ENCODE measurements at places on chromosomes 16 and 17. TPM values are rescaled to one million over a fixed set of nuclear protein-coding genes. Genes with fewer than 3 reads are reported as not detected.

Gene CMIP
- 76.3 TPM for total RNA-seq

Gene CACNG5
- total RNA-seq = not detected

Gene TEX14
- 0.16 TPM for total RNA-seq

Gene SOX15
- total RNA-seq = 0.64 TPM

Gene PSMD11
- 115 TPM for total RNA-seq

Gene CFAP97D1
- total RNA-seq = not detected

Gene KRTAP17-1
- total RNA-seq = not detected

- H3K27ac ChIP-seq = no peak overlapping the region
- peaks cover 5% of the 10 kb centered on the region for H3K4me1 ChIP-seq
- DNase-seq = no peak
- peaks cover 50% of the 10 kb centered on the region for H3K36me3 ChIP-seq
- no peak overlapping the region for H3K4me3 ChIP-seq
Observed at GRCh38 chr17:59028328-59028727, 78.4 kb downstream of the TRIM37 start.

GRCh38 chr17:64081802-64082799 is 47.8 kb downstream of the ERN1 start:
- H3K27ac ChIP-seq = no peak overlapping the region
- H3K4me3 ChIP-seq = no peak overlapping the region
- DNase-seq = no peak
- H3K36me3 ChIP-seq = no peaks in the 10 kb centered on the region
- H3K4me1 ChIP-seq = peaks cover 6% of the 10 kb centered on the region

DNA sequence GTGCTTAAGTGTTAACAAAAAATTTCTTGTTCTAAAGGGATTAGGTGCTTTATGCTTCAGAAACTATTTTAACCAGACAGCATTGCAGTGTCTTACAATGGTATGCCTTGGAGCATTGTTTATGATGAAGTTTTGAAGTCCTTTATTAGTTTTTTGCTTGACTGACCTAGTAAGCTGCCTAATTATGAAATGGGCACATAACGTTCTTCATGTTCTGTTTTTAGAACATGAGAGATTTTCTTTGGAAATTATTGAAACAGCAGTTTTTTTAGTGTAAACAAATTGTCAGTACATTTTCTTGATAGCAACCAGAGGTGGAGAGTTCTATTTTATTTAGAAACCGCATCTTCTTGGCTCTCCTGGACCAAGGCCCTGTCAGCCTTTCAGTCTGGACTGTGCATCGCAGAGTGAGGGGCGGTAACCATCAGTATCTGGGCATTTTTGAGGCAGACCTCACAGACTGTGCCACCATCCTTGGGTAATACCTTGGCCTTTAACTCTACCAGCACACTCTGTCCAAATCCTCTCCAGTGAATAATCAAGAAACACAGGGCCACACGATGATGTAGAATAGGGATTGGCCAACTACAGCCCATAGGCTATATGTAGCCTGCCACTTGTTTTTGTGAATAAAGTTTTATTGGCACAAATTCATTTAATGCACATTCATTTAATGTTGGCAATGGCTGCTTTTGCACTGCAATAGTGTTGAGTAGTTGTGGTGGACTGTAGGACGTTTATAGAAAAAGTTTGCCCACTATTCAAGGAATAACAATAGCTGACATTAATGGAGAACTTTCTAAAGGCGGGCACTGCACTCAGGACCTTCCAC is 81.1 kb downstream of the VPS35L start:
- peaks cover 76% of the 10 kb centered on the region for H3K36me3 ChIP-seq
- DNase-seq = no peak
- no peak overlapping the region for H3K4me3 ChIP-seq
- H3K27me3 ChIP-seq = no peaks in the 10 kb centered on the region

GRCh38 chr16:56295739-56296527 is 104.6 kb downstream of the GNAO1 start:
- H3K36me3 ChIP-seq = no peaks in the 10 kb centered on the region
- DNase-seq = no peak
- H3K4me3 ChIP-seq = no peak overlapping the region
- no peak overlapping the region for H3K27ac ChIP-seq
- peaks cover 9% of the 10 kb centered on the region for H3K27me3 ChIP-seq
- peaks cover 6% of the 10 kb centered on the region for H3K4me1 ChIP-seq

GRCh38 chr16:87628940-87629339 is 26.6 kb downstream of the JPH3 start:
- peaks cover 3% of the 10 kb centered on the region for H3K4me1 ChIP-seq
- no peaks in the 10 kb centered on the region for H3K36me3 ChIP-seq
- H3K4me3 ChIP-seq = no peak overlapping the region
- H3K27ac ChIP-seq = no peak overlapping the region
- peaks cover 27% of the 10 kb centered on the region for H3K27me3 ChIP-seq

DNA sequence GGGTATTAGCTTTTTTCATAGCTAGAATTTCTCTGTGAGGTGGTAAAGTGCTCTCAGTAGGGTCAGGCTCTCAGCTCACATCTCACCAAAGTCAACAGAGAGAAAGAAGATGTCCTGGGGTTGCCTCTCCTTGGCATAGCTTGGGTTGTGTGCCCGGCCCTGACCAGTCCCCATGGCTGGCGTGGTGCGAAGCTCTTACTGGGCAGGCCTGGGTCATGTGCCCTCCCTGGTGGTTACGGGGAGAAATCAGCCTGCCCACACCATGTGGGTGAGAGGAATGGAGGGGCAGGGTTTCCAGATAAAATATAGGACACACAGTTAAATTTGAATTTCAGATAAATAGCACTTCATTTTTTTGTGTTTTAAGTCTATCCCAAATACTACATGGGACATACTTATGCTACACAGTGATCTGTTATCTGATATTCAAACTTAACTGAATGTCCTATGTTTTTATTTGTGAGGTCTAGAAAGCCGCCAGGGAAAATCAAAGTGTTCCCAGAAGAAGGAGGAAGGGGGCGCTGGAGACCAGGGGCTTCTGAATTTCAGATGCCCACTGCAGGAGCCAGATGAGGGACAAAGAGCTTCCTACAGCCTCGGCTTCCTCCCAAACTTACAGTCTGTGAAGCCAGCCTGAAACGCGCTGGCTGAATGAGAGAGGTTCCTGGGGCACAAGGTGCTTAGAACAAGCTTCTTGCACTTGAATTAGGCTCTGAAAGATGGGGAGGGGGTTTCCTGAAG is 45.4 kb downstream of the NKD1 start:
- H3K36me3 ChIP-seq = no peaks in the 10 kb centered on the region
- H3K27me3 ChIP-seq = no peaks in the 10 kb centered on the region
- H3K4me1 ChIP-seq = peaks cover 17% of the 10 kb centered on the region

DNA sequence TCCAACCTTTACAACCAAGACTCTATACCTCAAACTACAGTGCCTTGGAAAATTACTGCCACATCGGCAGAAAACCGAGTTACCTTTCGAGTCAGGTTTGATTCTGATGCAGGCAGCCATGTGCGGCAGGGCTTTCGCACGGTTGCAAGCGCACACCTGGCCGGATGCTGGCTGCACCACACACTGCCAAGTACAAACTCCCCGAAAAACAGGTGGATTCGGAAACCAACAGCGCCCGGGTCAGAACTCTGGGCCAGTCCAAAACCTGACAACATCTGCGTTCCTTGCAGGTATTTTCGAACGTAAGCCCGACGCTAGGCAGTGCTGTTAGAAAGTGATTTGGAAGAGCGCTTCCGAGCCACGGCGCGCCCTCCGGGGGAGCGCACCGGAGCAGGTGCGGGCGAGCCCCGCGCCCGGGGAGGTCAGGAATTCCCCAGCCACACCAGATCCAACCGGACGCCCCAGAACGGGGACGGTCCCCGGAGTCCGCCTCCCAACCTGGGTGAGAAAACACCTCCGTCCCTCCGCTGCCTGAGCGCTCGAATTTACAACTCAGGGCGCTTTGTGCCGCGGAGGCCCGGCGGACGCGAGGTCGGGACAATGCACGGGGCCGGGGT is 1.2 kb downstream of the USP7 start:
- H3K27me3 ChIP-seq = no peaks in the 10 kb centered on the region
- peak overlapping the region; percentile 93 for H3K27ac ChIP-seq
- peaks cover 12% of the 10 kb centered on the region for H3K36me3 ChIP-seq
- DNase-seq = peak; percentile 55

DNA sequence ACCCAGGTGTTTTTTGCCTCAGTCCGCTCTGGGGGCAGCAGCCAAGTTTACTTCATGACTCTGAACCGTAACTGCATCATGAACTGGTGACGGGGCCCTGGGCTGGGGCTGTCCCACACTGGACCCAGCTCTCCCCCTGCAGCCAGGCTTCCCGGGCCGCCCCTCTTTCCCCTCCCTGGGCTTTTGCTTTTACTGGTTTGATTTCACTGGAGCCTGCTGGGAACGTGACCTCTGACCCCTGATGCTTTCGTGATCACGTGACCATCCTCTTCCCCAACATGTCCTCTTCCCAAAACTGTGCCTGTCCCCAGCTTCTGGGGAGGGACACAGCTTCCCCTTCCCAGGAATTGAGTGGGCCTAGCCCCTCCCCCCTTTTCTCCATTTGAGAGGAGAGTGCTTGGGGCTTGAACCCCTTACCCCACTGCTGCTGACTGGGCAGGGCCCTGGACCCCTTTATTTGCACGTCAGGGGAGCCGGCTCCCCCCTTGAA is 2.1 kb upstream of the C17orf107 start:
- peaks cover 32% of the 10 kb centered on the region for H3K4me1 ChIP-seq
- peaks cover 40% of the 10 kb centered on the region for H3K36me3 ChIP-seq
- H3K27ac ChIP-seq = no peak overlapping the region
- no peaks in the 10 kb centered on the region for H3K27me3 ChIP-seq

DNA sequence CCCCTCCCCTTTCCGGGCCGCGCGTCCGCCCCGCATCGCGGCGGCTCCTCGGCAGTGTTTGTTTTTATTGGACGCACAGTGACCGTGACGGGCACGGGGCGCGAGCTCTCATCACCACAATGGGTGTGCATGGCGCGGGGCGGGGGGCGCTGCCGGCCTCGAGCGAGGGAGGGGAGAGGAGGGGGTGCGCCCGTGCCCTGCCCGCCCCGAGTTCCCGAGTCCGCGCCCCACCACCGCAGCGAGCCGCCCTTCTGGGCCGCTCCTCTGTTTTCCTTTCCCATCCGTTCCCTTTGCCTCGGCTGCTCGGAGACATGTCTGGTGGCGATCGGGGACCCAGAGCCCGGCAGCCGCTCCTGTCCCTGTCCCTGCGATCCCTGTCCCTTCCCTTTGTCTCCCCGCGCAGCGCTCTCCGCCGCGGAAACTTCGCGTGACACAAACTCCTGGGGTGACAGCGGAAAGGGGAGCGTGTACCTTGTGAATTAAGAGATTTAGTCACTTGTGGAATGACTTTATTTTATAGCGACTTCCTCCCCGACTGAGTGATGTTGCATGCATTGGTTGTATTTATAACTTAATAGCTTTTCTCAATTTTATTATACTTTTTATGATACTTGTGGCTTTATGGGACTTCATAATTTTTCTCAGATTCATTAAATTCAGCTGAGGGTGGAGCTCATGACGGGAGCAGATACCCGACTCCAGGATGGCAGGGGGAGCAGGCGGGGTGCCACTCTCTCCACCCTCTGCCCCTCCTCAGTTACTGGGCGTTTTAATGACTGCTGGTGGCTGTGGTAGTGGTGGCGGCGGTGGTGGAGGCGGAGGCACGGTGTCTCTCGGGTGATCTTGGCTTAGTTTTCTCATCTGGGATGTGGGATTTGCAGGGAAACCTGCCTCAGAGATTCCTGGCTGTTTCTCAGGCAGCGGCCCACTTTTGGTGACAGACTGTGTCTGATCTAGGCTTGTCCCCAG is 40.8 kb downstream of the MRM1 start:
- no peaks in the 10 kb centered on the region for H3K36me3 ChIP-seq
- H3K27ac ChIP-seq = no peak overlapping the region
- peak overlapping the region; percentile 41 for H3K4me3 ChIP-seq
- peaks cover 59% of the 10 kb centered on the region for H3K27me3 ChIP-seq
- H3K4me1 ChIP-seq = peaks cover 11% of the 10 kb centered on the region

DNA sequence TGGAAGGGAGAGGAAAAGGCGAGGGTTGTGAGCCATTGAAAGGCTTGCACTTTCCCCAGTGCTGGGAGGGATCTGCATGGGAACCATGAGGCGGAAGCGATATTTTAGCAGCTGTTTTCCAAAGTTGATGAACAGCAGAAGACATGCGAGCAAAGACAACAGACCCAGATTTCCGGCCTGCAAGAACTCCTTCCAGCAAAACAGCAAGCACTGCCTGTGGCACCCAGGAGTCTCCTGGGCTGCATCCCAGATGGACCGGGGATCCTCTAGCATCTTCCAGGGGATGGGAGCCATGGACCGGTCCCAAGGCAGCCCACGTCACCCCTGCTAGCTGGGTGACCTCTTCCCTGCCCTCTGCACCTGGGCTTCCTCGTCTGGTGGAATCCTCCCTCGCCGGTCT is 162.8 kb downstream of the IRF8 start:
- H3K36me3 ChIP-seq = no peaks in the 10 kb centered on the region
- no peak overlapping the region for H3K4me3 ChIP-seq
- peaks cover 19% of the 10 kb centered on the region for H3K27me3 ChIP-seq
- H3K4me1 ChIP-seq = no peaks in the 10 kb centered on the region
- H3K27ac ChIP-seq = no peak overlapping the region
- DNase-seq = no peak

- H3K27me3 ChIP-seq = no peaks in the 10 kb centered on the region
- peaks cover 23% of the 10 kb centered on the region for H3K36me3 ChIP-seq
- no peak for DNase-seq
- no peak overlapping the region for H3K27ac ChIP-seq
Observed at GRCh38 chr16:11484691-11485258, 101.9 kb downstream of the LITAF start.

DNA sequence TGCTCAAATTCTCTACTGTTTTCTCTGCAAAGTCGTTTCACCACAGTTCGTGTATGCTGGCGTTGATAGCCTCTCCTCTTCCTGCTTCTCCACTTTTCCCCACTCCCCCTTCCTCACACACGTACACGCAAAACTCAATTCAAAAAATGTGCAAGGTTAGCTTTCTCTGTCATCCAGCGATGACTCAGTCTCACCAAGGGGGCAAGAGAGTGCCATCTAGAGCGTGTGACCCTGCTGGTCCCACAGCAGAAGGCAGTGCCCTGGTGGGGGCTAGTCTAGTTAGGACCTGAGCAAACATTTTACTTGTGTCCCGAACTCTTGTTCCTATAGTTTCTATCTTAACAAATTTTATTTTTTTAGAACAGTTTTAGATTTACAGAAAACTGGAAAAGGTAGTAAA is 121.2 kb upstream of the CHMP6 start:
- H3K4me3 ChIP-seq = no peak overlapping the region
- H3K4me1 ChIP-seq = peaks cover 32% of the 10 kb centered on the region
- DNase-seq = no peak
- no peak overlapping the region for H3K27ac ChIP-seq
- peaks cover 18% of the 10 kb centered on the region for H3K36me3 ChIP-seq

DNA sequence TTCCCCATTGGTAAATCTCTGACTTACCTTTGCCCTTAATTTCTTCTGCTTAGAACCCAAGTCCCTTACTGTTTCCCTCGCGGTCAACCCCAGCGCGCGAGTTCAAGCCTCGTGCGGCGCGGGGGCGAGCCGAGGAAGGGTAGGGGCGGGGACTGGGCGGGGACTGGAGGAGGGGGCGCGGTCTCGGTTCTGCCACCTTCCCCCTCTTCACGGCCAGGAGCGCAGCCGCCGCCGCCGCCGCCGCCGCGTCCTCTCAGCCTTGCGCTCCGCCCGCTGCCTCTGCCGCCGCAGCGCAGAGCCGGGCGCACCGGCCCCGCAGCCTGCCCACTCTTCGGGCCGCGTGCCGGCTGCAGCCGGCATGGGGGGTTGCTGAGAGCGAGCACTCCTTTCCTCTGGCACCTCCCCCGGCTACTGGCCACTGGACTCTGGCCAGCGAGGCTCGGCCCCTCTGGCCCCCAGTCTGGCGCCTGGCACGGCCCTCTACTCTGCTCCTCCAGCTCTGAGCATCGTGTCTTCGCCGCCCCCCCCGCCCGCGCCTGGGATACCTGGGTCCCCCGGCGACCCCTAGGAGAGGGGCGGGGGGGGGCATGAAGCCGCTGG is at the start of gene RAPGEFL1:
RAPGEFL1 (plus strand) TSS at position 196 of the 600 bp plus-strand sequence; CDS start at position 588, 392 bp downstream.
- H3K4me1 ChIP-seq = peaks cover 10% of the 10 kb centered on the region
- H3K27me3 ChIP-seq = no peaks in the 10 kb centered on the region
- DNase-seq = peak; percentile 61
- no peak within 1 kb of the TSS for H3K27ac ChIP-seq
- H3K36me3 ChIP-seq = peaks cover 25% of the 10 kb centered on the region
